Fibroblast of skin of left biceps (primary cell): ENCODE measurements at places on chromosomes 5 and 9.

- no peak for DNase-seq
Observed at GRCh38 chr9:33867747-33868439, 50.9 kb downstream of the UBE2R2 start.

GRCh38 chr5:37900692-37901091 is 60.9 kb upstream of the GDNF start:
- no peak for DNase-seq

- no peak for DNase-seq
Observed at GRCh38 chr5:1748271-1748670, 51.4 kb downstream of the MRPL36 start.

- no peak for DNase-seq
Observed at GRCh38 chr9:89978185-89978584, 373.4 kb downstream of the GADD45G start.

DNA sequence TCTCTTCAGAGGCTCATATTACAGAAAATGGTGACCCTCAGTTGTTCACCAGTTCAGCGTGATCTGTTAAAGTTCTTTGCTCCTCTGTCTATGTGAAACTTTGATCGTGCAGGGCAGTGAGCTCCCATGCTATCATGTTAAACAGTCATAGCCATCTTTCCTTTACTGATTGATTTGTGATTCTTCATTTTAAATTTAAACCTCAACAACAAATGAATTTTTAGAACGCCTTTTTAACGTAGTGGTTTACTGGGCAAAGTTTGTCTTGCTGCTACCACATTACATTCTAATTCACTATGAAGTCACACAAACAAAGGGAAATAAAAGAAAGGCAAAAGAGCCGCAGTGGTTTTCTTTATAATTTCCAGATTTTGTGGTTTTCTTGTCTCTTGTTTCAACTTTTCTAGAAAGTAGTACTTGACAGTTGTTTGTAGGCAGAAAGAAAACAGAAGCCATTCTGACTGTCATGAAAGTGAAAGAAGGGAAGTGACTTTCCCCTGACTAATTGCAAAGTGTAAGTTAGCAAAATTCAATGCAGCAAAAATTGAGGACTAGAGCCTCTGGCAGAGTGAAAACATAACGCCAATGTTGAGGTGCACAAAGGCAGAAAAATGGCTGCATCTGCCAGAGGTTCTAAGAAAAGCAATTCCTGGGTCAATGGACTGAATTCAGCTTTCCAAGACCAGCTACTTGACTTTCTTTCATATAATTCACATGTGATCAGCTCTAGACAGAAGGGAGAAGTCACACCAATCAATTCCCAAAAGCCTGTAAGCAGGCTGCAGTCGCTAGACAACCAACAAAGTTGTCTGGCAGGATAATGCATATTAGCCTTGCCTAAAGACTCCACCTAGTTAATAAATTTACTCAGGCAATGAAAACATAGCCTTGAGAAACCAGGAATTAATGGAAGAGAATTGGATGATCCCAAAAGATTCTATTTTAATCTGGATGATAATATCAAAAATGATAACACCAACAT is 7.1 kb upstream of the IFNA6 start:
- DNase-seq = no peak

DNA sequence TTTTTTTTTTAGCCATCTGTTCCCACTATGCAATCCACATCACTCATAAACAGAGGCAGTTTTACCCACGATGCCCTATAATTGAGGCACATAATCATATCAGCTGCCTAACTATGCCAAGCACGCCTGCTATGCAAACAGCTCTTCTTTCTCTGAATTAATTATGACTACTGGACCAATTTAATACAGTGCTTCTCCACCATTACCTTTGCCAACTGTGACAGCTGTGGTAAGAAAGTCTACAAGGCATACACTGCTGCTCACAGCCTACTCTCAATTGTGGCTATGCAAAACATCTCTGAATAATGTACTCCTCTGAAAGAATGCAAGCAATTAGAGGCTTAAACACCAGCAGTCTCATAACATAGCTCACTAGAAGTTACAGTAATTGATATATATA is 97.1 kb downstream of the DTWD2 start:
- no peak for DNase-seq

DNA sequence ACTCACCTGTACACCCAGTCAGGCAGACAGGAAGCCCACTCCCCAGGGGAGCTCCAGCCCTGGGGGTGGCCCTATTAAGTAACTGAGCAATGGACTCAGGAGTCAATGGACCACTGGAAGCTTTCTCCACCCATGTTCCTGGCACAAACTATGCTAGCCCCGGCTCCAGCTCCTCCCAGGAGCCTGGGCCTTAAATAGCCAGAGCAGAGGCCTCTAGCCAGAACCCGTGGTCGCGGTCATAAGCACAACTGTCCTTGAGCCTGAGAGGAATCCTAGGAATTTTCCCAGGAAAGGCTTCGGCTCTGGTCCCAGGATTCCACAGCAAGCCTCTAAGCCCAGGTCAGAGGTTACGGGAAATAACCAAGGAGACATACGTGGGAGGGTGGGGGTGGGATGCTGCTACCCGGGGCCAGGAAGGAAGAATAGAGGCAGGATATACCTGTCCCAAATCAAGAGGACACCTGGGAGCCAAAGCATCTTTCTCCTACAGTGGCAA is 5.5 kb downstream of the SEPTIN8 start:
- DNase-seq = no peak
